ENCODE measurements at places on chromosomes 1 and 21. TPM values are rescaled to one million over a fixed set of nuclear protein-coding genes. Genes with fewer than 3 reads are reported as not detected.
A peak's percentile ranks its signal among the peaks of the same experiment; 100 is the strongest.

GRCh38 chr21:29448766-29449165 lies 150.0 kb downstream of the BACH1 start:
- no peak for DNase-seq

- DNase-seq, result no peak
Observed at GRCh38 chr1:155527677-155528076, 34.9 kb downstream of the ASH1L start.

The TMEM200B gene
- total RNA-seq, result 9.0 TPM

GRCh38 chr1:202122639-202123335 lies at the start of gene GPR37L1:
GPR37L1 (plus strand) TSS chr1:202122917; CDS start chr1:202122964, 47 bp downstream.
- peak; percentile 54 for DNase-seq

- DNase-seq, result no peak
Observed at GRCh38 chr1:98881901-98882300, 122.8 kb downstream of the PLPPR5 start.

The SLC6A9 gene
- 5.0 TPM for total RNA-seq

- DNase-seq, result no peak
Observed at GRCh38 chr1:227786673-227787512, 28.6 kb upstream of the PRSS38 start.

The ST6GALNAC5 gene
- total RNA-seq, result 0.80 TPM

GRCh38 chr1:33623811-33624210 lies 151.4 kb downstream of the ZSCAN20 start:
- no peak for DNase-seq

- no peak for DNase-seq
Observed at GRCh38 chr1:170661646-170662411, 2.1 kb upstream of the PRRX1 start.

The ADAM30 gene
- not detected for total RNA-seq

GRCh38 chr1:156489935-156490293 lies 10.7 kb downstream of the MEF2D start:
- no peak for DNase-seq

The HHAT gene
- total RNA-seq, result 33.5 TPM

GRCh38 chr1:55993646-55994318 lies 585.6 kb downstream of the PLPP3 start:
- DNase-seq, result no peak

DNA sequence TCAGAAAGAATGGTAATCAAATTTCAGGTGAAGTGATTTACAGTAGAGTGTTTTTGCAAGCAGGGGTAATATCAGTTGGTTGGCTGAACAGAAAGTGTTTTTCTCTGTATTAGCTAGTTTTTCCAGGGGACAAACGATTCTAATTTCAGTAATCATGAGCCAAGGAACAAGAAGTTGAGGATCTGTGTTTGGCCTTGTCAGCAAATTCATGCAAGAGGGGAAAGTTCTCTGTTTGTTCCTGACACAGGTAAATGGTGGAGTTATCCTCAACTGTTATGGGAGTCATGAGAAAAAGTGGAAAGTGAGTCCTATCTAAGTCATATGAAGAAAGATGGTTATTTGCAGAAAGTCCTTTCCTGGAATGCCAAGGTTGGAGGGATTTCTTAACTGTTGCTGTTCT lies 24.6 kb upstream of the SLC35A3 start:
- DNase-seq, result no peak

DNA sequence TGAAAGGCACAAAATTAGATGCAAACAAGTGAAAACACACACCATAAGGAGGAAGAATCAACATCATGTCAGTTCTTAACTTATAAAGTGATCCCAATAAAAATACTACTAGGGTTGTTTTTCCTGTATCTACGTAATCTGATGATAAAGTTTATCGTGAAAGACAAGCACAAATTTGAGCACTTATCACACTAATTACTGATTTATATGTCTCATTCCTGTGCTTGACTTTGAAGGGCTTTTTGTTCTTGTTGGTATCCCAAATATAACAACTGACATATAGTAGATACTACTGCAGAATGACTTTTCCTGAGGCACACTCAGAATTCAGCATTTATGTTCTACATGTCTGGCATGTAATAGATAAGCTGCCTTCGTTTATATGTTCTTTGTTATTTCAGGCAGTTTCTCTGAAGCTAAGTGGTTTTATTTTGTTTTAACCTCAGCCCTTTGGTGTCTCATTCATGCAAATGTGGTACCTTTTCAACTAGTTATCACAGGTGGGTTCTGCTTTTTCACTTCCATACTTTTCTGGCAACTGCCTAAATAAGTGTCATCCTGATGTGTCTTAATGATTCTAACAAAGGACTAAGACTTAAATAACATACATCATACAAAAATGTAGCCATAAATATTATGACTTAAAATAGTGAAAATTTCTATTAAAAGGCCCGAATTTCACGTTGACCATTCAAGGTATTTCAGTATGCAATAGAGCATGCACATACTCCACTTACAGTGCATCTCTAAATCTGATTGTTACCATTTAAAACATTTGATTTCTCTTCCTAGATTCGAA lies 73.2 kb downstream of the LRRC8C start:
- no peak for DNase-seq

DNA sequence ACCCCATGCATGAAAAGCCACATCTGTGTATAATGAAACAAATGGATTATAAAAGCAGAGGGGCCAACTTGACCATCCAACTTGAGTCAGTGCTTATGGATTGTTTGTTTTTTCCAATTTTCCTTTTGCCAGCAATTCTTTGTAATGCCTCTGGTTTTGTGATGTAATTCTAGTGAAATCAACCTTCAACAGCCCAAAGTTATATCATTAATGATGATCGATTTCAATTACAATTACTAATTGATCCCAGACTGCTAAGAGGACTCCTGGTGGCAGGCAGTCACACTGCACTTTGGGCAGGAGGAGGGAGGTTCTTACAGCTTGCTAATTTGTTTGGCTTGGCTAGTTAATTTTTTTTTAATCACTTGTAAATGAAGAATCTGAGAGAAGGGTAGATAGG lies 552.3 kb downstream of the NUF2 start:
- no peak for DNase-seq

The CD52 gene
- not detected for total RNA-seq

DNA sequence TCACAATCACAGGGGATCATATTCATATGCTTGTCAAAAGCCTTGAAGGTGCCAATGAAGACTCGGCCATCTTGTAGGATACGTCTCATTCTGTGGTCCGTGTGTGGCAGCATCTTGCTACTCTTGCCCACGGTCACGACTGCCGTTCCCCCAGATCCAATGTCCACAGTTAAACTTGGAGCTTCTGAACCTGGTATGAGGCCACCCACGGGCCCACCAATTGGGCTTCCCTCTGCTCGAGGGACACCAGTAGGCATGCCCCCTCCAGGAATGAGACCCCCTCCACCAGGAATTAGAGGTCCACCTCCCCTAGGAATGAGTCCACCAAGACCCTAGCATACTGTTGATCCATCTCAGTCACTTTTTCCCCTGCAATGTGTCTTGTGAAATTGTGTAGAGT lies 39.6 kb downstream of the MORN1 start:
- DNase-seq, result no peak

The PTCH2 gene
- total RNA-seq, result 0.10 TPM

GRCh38 chr1:193754732-193755427 lies 568.5 kb upstream of the B3GALT2 start:
- DNase-seq, result no peak

GRCh38 chr1:243621973-243622372 lies 228.1 kb downstream of the AKT3 start:
- peak; percentile 14 for DNase-seq

The RAB25 gene
- total RNA-seq, result 43.9 TPM

- DNase-seq, result no peak
Observed at GRCh38 chr1:3031401-3032221, 10.3 kb downstream of the ACTRT2 start.

DNA sequence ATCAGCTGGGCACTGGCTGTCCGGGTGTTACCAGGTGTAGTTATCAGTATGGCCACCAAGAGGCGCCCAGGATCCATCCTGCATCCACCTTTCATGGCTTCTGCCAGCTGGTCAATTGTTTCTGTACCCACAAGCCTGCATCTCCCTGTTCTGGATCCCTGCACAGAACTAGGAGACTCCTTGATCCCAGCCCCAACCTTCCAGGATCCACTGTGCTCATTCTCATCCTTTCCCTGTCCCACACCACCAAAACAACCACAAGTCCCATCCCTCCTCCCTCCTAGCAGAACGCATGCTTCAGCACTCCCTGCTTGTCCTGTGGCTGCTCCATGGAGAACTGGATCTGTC lies 27.2 kb upstream of the FOXE3 start:
- peak; percentile 50 for DNase-seq

The PADI2 gene
- 147 TPM for total RNA-seq

DNA sequence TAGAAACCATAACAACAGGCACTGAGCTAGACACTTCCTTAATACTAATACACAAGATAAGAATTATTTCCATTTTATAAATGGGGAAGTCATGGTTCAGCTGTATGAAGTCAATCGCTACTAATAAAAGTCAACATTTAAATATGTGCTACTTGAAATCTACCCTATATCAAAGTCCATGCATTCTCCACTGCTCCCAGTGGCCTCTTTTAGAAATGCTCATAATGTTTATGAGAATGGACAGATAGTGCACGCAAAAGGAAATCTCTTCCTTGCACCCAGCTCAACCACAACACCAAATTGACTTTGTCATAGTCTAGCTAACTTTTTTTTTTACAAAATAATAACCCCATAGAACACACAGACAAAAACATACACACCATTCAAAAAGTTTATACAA lies 281.7 kb upstream of the CXADR start:
- no peak for DNase-seq

- peak; percentile 99 for DNase-seq
Observed at GRCh38 chr1:9561429-9561828, 22.2 kb downstream of the SLC25A33 start.

The PLPPR5 gene
- total RNA-seq, result 0.05 TPM

The C1orf50 gene
- total RNA-seq, result 8.2 TPM

The DNASE2B gene
- total RNA-seq, result not detected

DNA sequence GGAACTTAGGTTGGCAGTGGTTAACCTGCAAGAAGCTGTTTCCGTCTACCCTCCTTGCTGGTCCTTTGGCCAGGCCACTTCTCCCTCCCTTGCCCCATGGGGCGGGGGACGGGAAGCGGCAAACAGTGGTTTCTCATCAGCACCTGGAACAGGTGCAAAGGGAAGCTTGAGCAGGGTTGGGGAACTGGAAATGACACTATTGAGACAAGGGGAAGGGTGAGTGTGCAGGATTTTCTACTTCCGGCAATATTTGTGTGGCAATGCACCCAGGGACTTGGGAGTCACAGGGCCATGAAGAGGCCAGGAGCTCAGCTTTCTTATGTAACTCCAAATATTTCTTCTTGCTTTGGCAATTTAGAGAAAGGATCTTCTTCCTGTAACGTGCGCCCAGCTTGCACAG lies 29.0 kb upstream of the SARS1 start:
- no peak for DNase-seq

DNA sequence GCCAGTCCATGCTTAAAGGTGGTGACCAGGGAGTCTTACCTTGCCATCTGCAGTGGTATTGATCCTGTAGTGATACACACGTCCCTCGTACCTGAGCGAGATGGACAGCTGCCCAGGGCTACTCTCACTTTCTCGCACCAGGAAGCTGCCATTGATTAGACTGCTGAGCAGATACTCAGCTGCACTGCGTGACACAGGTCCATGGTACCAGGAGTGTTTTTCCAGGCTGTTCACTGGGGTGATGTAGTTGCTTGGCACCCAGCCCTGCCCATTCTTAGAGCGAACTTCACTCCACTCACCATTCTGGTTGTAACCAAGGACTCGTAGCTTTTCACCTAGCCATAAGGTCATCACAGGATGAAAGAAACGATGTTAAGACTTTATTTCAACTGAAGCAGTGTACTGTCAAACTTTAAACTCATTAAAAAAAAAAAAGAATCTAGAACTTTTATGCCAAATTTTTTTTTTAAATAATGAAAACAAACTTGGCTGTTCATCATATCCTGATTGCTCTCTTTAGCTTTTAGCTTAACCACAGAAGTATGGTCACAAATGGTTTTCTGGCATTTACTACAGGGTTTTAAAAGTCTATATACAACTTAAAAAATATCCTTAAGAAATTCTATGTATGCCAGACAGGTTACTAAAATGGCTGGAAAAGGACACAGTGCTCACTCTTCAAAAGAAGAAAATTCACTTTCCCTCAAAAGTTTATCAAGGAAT lies 44.6 kb downstream of the TOR3A start:
- DNase-seq, result peak; percentile 44

The FCGR3A gene
- not detected for total RNA-seq

DNA sequence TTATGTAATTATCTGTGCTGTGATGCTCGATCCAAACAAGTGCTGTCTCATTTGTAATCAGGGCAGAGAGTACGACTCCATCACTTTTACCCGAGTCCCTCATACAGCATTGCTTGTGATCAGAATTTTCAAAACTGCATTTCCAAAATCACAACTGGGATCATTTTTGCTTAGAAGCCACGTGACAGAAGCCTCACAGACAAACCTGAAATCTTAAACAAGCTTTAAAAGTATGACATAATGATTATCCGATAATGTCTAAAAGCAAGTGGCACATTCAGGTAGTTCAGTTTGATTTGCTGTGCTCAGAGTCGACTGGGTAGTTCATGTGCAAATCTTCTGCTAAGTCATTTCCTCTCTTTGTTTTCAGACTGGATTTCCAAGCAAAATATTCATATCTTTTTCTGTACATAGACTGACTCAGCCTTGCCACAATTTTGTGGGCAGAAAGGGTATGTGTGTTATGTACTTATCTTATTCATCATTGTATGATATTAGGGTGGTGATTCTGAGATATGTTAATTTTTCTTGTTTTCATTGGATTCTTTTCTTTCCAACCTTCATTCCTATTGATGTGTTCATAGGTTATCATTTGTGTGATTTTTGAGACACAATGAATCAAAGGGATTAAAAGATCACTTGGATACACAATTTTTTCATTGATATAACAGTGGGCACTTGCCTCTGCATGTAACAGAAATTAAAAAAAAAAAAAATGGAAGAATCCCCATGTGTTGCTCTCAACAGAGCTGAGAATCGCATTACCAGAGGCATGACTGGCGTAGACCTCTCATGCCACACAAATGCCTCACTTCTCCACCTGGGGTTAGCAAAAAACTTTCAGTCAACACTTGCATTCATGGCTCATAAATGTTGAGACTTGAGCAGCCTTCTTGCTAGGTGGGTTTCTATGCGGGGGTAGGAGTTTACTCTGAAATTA lies 355.7 kb downstream of the LTN1 start:
- DNase-seq, result peak; percentile 54

The MFAP2 gene
- 2.6 TPM for total RNA-seq

- DNase-seq, result peak; percentile 3
Observed at GRCh38 chr1:101438359-101438758, 201.5 kb downstream of the S1PR1 start.

The TINAGL1 gene
- 349 TPM for total RNA-seq

- DNase-seq, result no peak
Observed at GRCh38 chr1:7313826-7314225, 457.3 kb upstream of the VAMP3 start.
